Suppressor macrophage treated with lipopolysaccharide for 4 hours (primary cell): ENCODE measurements at places on chromosomes 11 and 22.

DNA sequence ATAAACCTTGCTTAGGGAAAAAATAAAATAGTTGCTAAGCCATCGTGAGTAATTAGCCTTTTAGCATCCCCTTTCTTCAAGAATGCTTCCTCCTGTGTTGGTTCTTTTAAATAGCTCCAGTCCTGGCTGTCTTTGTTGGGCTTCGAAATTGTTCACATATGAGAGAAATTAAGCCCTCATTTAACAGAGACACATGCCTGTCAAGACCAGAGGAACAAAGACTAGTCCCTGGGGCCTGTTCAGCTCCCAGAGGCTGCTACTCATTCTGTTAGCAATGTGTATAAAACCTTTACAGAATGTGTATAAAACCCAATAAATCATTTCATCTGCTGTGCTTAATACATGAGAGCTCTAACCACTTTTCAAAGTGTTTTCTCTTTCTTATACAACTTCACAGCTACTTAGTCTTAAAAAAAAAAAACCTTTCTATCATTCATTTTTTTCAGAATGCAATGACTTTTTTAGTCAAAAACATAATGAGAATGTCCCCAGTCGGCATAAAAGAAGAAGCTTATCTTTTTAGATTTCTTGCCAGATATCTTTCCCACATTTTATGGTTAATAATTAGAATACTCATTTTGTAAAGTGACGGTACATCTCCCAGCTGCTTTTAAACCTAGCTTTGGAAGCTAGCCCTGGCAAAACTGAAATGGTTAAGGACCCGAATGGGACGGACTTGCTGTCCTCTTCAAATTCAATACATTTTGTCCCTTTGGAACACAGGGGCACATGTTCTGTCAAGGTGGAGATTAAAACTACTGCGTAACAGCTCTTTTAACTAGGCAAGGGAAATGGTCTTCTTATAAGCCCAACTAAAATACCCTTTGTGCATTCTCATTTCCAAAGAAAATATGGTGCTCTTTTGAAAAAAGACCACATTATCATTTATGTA lies 186.1 kb downstream of the SOX6 start:
- no peak for DNase-seq

DNA sequence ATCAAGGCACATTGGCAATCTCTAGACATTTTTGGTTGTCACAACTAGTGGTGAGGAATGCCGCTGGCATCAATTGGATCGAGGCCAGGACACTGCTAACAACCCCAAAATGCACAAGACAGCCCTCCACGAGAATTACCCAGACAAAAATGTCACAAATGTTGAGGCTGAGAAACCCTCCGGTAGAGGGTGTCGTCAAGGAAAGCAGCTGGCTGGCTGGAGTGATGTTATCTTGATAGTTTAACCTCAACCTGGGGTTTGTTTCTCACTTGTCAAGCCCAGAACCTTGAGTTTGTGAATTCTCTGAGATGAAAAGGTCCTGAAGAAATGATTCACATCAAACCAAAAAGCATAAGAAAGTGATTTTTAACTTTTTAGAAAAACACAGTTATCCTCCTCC lies 21.1 kb upstream of the TMPRSS13 start:
- peak; percentile 52 for DNase-seq

GRCh38 chr22:50710221-50710620 lies 27.8 kb upstream of the ACR start:
- DNase-seq = no peak

- DNase-seq = peak; percentile 30
Observed at GRCh38 chr11:2860636-2861035, 24.9 kb downstream of the CDKN1C start.

GRCh38 chr22:50084614-50085021 lies 608 bp downstream of the MLC1 start:
- no peak for DNase-seq

DNA sequence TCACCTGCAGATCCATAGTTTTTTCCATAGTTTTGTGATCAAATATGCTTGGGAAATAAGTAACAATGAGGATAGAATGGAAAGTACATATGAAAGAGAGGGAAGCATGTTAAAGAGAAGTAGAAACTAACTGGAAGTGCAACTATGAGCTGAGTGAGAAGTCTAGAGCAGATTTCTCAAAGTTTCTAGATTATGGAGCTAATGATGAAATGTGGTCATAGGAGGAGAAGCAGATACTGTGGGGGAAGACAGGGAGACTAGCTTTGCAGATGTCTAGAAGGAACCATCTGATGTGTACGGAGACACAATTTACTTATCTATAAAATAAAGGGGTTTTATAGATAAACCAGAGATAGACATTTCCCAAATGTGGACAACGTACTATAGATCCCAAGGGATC lies 37.1 kb downstream of the RELT start:
- peak; percentile 87 for DNase-seq

GRCh38 chr11:19168090-19168489 lies 33.7 kb downstream of the CSRP3 start:
- DNase-seq = no peak

- no peak for DNase-seq
Observed at GRCh38 chr11:46445920-46446771, 54.6 kb upstream of the CHRM4 start.

DNA sequence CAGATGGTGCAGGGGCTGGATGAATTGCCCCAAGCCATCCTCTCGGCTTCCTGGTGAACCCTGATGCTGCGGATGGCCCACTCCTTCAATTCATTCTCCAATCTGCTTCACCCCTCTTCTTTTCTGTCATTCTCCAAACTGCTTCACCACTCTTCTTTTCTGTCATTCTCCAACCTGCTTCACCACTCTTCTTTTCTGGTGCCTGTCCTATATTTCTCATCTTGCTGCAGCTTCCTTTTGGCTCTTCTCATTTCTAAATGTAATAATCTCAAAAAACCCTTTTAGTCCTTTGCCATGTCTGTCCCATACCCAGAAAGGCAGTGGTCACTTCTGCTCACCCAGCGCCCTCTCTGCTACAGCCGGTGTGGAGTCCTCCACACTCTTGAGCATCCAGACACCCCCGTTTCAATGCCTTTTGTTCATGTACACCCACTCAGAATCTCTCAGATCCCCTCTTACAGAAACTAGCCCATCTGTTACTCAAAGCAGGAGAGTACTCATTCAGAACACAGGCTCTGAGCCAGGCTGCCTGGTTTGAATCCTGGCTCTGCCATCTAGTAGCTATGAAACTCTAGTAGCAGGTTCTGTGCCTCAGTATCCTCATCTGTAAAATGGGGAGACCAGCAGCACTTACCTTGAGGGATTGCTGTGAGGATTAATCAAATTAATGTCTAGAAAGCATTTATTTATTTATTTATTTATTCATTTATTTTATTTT lies 14.9 kb downstream of the SERPIND1 start:
- no peak for DNase-seq

DNA sequence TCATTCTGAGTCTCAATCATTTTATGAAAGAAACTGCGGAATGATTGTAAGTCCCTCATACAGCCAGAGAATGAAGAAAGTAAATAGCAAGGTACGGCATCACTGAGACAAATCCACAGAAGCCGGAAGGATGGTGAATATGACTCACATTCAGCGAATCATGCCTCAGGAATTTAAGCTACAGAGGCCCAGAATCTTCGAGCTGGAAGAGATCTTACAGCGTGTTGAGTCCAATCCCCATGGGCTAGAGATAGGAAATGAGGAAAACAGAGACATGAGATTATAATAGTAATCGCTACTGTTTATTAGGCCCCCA lies 173.2 kb downstream of the KIF18A start:
- DNase-seq = no peak

- DNase-seq = no peak
Observed at GRCh38 chr11:60455531-60456042, at the start of gene MS4A1. Gene MS4A1 (plus strand): TSS chr11:60455847. CDS start chr11:60462375, 6,528 bp downstream.

DNA sequence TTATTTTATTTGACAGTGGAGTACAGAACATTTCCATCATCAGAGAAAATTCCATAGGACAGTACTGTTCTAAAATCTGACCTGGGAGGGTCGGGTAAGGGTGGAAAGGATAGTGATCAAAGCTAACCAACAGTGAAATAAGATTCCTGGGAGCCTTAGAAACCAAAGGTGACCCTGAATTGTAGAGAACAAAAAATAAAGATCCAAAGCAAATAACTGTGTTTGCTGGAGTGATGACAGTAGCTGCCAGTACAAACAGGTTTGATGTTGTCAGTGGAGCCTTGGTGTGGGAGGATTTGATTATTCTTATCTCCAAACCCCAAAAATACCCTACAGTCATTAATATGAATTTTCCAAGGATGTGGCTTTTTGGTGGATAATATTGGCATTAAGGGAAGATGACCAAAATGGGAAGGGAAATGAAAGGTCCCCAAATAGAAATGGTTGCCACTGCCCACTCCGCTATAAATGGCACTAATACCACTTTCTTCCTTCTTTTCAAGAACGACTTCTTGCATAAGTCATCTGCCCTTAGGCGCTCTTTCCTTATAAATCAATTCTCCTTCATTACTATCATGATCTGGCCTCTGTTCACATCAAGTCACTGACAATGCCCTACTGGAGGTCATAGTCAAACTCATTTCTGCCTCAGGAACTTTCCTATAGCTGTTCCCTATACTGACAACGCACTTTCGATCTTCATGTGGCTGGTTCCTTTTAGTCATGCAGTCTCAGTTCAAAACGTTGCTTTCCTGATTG lies 44.4 kb downstream of the EHF start:
- DNase-seq = no peak

DNA sequence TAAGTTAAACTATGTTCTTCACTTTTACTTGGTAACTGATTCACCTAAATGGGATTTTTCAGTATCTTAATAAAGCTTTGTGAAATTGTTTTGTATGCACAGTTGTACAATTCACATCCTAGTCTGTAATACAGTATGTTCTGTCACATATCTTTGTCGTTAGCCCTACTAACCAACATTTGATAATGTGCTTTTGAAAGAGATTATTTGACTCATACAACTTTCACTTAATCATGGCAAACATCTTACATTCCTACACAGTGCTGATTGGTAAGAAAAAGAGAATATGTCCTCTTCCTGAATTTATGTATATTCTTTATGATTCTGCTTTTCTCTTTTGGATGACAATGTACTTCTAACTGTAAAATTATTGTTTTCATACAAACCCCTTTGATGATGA lies 234.5 kb downstream of the METTL15 start:
- DNase-seq = no peak

DNA sequence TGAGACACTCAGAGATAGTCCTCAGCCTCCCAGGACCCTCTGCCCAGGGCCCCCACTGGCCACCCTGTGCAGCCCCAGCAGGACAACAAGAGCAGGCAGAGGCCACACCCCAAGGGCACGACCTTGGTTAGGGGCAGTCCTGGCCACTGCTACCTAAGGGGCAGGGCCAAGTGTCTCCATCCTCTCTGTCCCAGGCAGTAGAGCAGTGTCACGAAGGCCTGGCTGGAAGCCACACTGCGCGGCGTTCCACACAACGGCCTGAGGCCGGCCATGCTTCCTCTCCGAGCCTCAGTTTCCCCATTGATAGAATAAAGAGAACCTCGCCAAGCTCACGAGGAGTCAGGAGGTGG lies 1074.3 kb downstream of the BRD1 start:
- DNase-seq = no peak

DNA sequence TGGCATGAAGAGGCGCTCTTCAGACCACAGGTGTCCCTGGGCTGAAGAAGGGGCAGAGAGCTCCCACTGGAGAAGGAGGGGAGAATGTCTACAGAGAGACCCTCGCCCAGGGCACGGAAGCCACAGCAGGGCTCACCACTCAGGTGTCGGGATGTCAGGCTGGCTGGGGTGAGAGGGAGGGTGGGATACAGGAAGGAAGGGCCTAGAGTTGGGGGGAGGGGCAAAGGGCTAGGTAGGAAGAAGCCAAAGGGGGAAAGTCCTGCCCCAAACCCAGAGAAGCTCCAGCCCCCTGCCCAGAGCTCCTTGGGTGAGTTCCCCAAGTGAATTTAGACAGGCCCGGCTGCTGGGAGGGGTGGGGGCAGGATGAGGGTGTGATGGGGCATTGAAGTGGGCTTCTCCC lies 232.0 kb downstream of the CEP164 start:
- no peak for DNase-seq

DNA sequence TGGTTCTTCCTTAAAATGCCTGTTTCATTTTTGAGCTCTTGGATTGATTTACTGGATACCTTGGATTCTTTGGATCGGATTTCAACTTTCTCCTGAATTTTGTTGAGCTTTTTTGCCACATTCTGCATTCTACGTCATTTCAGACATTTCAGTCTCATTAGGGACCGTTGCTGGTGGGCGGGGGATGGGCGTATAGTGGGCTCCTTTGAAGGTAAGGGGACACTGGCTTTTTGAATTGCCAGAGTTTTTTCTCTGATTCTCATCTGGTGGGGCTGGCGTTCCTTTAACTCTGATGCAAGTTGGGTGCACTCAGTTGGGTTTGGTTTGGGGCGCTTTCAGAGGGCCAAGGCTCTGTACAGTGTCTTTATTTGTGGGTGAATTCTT lies 216.5 kb downstream of the DYNC2H1 start:
- DNase-seq = no peak

- DNase-seq = no peak
Observed at GRCh38 chr22:35525687-35526332, 14.8 kb upstream of the RASD2 start.

- no peak for DNase-seq
Observed at GRCh38 chr22:31179345-31179744, 19.4 kb downstream of the RNF185 start.

DNA sequence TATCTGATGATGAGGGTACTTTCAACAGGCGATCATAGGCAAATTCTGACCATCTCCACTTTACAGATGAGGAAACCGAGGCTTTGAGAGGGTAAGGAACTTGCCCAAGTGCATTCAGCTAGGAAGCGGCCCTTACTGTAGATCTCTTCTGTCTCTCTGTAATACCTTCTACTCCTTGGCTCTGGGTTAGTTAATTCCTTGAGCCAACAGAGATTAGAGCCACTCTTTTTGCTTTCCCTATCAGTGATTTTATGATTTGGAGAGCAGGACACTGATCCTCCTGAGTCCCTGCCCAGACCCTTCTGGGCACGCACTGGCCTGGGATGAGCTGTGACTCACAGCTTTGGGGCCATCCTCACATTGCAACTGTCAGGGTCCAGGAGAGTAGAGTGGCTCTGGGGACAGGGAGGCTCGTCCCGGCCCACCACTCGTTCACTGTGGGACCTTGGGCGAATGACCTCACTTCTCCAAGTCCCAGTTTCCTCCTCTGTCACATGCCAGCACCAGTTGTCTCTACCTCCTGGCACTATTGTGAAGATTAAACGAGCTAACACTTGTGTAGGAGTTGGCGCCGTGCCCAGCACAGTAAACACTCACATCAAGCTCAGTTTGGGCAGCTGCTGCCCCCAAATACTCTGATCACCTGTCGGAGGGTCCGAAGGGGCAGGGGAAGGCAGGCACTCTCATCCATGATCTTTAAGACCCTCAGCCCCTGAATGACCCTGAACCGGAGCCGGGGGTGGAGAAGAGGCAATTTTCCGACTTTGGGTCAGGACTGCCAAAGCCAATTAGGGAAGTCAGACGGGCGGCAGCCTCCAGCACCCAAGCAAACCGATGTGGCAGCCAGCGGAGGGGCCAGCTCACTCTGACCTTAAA lies 235.0 kb downstream of the MIAT start:
- no peak for DNase-seq

DNA sequence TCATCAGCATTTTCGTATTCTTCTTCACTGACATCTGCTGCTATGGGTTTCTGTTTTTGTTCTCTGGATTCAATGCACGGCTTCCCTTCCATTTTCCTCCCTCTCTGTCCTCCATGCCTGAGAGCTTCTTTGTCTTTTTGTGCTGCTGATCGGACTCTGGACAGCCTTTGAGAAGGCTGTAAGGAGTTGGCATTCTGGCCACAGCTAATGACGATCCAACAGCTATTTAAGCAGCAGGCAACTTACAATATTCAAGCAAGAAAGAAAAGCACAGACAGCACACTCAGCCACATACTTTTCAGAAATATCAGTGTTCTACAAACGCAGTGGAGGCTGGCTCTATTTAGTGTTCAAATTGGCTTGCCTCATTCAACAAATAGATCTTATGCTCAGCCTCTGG lies 60.9 kb upstream of the ZC3H12C start:
- no peak for DNase-seq
